ENCODE measurements at places on chromosomes 4 and X. TPM values are rescaled to one million over a fixed set of nuclear protein-coding genes. Genes with fewer than 3 reads are reported as not detected.

- DNase-seq = no peak
- H3K27ac ChIP-seq = no peak overlapping the region
- no peaks in the 10 kb centered on the region for H3K4me1 ChIP-seq
These were observed 15.0 kb upstream of the SULT1B1 start for GRCh38 chr4:69775321-69775867.

Gene TEC
- 0.91 TPM for polyA plus RNA-seq

GRCh38 chr4:84413480-84413879 is 85.6 kb downstream of the NKX6-1 start:
- DNase-seq = no peak
- no peak overlapping the region for H3K27ac ChIP-seq
- no peaks in the 10 kb centered on the region for H3K4me1 ChIP-seq
- no peak overlapping the region for H3K4me3 ChIP-seq

DNA sequence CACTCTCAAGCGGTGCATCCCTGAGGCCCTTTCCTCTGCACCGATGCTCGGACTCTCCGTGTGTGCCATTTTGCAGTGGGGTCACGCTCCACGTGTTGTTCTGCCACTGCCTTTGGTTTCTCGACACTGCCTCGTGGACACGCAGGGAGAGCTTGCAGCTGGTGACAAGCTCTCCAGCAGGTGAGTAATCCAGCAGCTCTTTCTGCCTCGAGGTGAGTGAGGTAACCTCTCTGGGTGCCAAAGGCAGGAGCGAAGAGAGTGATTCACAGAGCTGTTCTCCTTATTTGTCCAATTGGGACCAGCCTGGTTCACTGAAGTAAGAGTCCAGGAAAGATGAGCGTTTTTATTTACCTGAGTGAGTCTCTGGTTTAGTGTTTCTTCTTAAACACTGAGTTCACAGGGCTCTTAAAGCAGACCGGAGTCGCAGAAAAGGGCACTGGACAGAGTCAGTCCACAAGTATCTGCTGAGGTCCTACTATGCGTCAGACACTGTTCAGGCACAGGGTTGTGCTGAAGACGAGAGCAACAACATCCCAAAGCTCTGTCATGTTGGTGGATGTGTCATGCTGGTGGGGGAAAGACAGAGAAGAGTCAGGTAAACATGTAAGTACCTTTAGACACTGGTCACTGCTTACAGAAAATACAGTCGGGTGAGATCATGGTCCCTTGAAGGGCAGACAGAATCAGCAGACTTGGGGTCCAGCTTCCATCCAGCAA is 61.8 kb downstream of the FHDC1 start:
- H3K27me3 ChIP-seq = no peaks in the 10 kb centered on the region
- H3K36me3 ChIP-seq = no peaks in the 10 kb centered on the region
- H3K4me3 ChIP-seq = no peak overlapping the region
- DNase-seq = no peak

- no peaks in the 10 kb centered on the region for H3K4me1 ChIP-seq
- no peak overlapping the region for H3K27ac ChIP-seq
- H3K27me3 ChIP-seq = no peaks in the 10 kb centered on the region
These were observed 241.2 kb downstream of the ARHGAP24 start for GRCh38 chr4:85715991-85716737.

DNA sequence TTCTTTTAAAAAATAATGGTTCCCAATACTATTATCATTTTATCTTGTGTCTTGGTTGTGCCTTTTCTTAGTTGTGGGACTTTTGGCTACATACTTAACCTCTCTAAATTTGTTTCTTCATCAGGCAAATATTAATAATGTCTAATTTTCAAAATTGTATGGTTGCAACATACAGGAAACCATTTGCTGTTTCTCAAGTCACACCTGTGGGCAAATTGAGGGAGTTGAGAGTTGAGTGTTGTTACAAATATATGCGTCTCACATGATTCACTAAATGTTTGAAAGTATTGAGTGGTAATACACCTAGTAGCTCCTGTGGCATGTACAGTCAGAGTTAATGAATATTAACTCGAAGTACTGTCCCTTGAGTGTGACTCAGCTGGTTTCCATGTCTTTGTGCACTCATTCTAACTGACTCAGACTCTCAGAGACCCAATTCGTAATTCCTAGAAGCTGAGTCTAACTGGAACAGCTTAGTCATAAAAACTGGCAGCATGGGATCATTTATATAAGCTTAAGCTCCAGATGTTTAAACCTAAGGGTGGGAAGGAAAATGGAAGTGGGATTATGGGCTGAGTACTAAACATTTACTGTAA is 802.4 kb downstream of the TRIML1 start:
- H3K4me1 ChIP-seq = no peaks in the 10 kb centered on the region
- H3K36me3 ChIP-seq = no peaks in the 10 kb centered on the region
- H3K4me3 ChIP-seq = no peak overlapping the region

DNA sequence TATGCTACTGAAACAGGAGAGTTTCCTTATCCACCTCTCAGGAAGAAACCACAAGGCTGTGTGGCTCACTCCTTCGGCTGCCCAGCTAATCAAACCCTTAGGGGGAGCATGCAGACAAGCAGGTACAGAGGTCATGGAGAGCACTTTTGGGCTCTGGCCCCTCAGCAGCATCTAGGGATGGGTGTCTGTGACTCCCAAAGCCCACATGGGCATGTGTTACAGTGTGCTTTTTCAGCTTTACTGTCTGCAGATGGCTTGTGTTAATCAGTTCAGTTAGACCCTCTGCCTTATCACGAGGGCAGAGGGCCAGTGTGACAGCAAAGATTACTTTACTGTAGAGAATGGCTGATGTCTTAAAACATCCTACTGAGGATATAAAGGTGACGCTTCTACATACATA is 447.4 kb downstream of the PCDH10 start:
- no peaks in the 10 kb centered on the region for H3K27me3 ChIP-seq
- H3K4me3 ChIP-seq = no peak overlapping the region
- H3K27ac ChIP-seq = no peak overlapping the region
- no peaks in the 10 kb centered on the region for H3K36me3 ChIP-seq

Gene SPANXN3
- not detected for polyA plus RNA-seq

- H3K27me3 ChIP-seq = no peaks in the 10 kb centered on the region
- no peaks in the 10 kb centered on the region for H3K36me3 ChIP-seq
- H3K4me1 ChIP-seq = no peaks in the 10 kb centered on the region
- no peak for DNase-seq
- no peak overlapping the region for H3K27ac ChIP-seq
These were observed 8.0 kb upstream of the ANXA3 start for GRCh38 chr4:78543424-78544125.

- DNase-seq = no peak
- no peaks in the 10 kb centered on the region for H3K4me1 ChIP-seq
- no peaks in the 10 kb centered on the region for H3K36me3 ChIP-seq
These were observed 325.4 kb upstream of the FRG1 start for GRCh38 chr4:189615217-189615663.

DNA sequence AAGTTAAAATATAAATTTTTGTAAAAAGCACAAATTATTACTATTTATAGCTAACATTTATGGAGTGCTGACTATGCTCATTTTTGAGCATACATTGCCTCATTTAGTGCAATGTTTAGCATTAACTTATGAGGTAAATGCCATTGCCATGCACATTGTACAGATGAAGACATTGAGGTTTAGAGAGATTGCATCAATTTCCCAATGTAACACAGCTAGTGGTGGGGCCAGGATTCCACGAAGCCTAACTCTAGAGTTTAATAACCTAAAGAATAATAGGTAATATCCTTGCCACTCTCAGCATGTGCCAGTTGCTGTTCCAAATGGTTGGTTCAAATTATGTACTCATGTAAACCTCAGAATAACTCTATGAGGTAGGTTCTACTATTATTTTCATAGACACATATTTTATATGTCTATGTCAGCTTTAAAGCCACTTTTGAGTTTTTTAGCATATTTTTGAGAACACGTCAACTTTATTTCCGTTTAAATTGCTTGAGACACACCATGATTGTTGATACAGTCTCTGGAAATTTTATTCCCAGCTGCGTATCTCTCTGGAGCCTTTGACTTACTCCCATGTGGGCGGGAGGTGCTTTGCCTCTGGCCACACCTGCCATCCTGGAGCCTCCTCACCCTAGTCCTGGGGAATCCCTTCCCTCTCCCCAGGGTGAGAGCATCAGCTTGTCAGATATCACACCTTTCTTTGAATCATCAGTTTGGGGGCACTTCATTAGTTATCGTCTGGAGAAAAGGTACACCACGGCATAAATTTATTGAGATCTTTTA is 10.8 kb upstream of the ADH1A start:
- H3K4me3 ChIP-seq = no peak overlapping the region
- H3K36me3 ChIP-seq = no peaks in the 10 kb centered on the region
- H3K27me3 ChIP-seq = no peaks in the 10 kb centered on the region

DNA sequence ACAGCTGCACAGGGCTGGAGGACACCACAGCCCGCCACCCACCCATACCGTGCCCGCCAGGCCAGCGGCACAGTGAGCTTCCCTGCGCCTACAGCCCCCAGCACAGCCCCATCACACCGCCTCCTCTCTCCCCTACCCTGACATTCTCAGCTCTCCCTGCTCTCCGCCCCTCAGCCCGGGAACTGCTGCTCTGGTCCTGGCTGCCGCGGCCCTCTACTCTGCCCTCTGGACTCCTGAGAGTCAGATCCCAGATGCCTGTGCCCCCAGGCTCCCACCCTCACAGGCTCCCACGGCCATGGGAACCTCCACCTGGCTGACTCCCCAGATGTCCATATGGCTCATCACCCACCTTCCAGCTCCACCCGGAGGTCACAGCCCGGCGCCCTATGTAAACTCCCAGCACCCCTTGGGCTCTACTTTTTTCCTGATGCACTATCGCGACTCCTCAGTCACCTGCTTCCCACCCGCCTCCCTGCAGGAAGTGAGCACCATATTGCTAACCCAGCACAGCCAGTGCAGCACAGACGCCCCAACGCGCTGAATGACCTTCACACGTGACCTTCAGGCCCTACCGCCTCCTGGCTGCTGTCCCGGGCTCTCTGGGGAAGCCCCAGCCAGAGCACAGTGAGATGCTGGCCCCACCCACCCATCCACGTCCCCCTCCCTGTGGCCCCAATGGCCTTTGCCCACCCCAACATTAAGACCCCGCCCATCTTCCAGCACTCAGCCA is 23.0 kb downstream of the FAM53A start:
- no peak overlapping the region for H3K27ac ChIP-seq
- H3K36me3 ChIP-seq = no peaks in the 10 kb centered on the region
- no peaks in the 10 kb centered on the region for H3K4me1 ChIP-seq
- no peak for DNase-seq
- H3K4me3 ChIP-seq = no peak overlapping the region

DNA sequence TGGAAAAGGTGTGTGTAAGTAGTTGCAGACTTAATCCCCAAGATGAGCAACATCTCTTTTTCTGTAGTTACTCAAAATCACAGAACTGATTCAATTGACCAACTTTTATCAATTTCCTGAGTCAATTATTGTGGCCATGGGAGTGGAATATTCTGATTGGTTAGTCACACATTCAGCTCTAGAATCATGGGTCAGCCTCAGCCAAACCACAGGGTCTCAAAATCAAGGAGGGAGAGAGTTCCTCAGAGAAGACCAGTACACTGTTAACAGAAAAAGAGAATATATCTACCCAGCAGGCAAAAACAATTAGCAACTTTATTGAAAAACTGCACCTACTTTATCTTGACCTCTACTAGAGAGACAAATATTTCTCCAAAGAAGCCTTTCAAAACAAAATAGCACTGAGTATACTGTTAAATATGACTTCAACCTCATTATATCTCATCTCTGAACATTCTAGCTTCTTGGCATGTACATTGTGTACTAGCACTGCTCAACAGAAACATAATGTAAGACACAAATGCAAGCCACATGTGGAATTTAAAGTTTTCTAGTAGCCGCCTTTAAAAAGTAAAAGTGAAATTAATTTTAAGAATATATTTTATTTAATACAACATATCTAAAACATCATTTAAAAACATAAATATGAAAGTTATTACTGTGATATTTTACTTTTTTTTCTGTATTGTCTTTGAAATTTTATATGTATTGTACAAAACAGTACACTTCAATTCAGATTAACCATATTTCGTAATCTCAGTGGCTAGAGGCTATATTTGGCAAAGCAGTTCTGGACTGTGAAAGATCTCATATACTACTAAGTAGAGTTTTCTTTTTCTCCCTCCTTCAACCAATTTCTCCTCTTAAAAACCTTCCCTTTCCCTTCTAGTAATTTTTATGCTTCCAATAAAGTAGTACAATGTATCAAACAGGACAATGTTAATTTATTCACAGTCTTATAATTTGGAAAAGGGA is 11.8 kb upstream of the LCORL start:
- H3K27ac ChIP-seq = no peak overlapping the region
- no peaks in the 10 kb centered on the region for H3K36me3 ChIP-seq
- H3K27me3 ChIP-seq = peaks cover 3% of the 10 kb centered on the region
- no peak overlapping the region for H3K4me3 ChIP-seq
